ENCODE measurements at places on chromosomes 2 and 18. TPM values are rescaled to one million over a fixed set of nuclear protein-coding genes. Genes with fewer than 3 reads are reported as not detected.

Gene FAP
- polyA plus RNA-seq: 10.1 TPM

Gene KLHL41
- polyA plus RNA-seq: 2.3 TPM

Gene RAX
- not detected for polyA plus RNA-seq

Gene VIL1
- 32.8 TPM for polyA plus RNA-seq

Gene ZNF521
- 41.0 TPM for polyA plus RNA-seq

Gene AMER3
- polyA plus RNA-seq: not detected

Gene IL1A
- polyA plus RNA-seq: not detected

Gene ASB18
- not detected for polyA plus RNA-seq

Gene HJURP
- polyA plus RNA-seq: 24.9 TPM

Gene TSPYL6
- polyA plus RNA-seq: not detected

Gene CYRIA
- 2.2 TPM for polyA plus RNA-seq

Gene ABCG8
- polyA plus RNA-seq: 1.3 TPM

Gene ANAPC1
- polyA plus RNA-seq: 37.7 TPM

Gene TMSB10
- 1,861 TPM for polyA plus RNA-seq

Gene ASXL3
- polyA plus RNA-seq: 7.9 TPM

Gene DNAH6
- polyA plus RNA-seq: 3.7 TPM

Gene TEX44
- not detected for polyA plus RNA-seq

Gene C2orf76
- polyA plus RNA-seq: 17.7 TPM

Gene ARHGAP28
- 68.4 TPM for polyA plus RNA-seq

Gene PTH2R
- 56.2 TPM for polyA plus RNA-seq

Gene LRRC30
- not detected for polyA plus RNA-seq

Gene RGPD4
- not detected for polyA plus RNA-seq

Gene PSTPIP2
- polyA plus RNA-seq: 15.9 TPM

Gene MYOM1
- polyA plus RNA-seq: 7.8 TPM

Gene TTC31
- 34.1 TPM for polyA plus RNA-seq

Gene TPO
- not detected for polyA plus RNA-seq

Gene SLC30A3
- 10.8 TPM for polyA plus RNA-seq

Gene MARS2
- polyA plus RNA-seq: 7.6 TPM

Gene CFAP53
- polyA plus RNA-seq: 3.8 TPM

Gene RESP18
- polyA plus RNA-seq: not detected

Gene IL1RL2
- polyA plus RNA-seq: 1.4 TPM

Gene SIX3
- polyA plus RNA-seq: not detected

Gene MTLN
- 21.9 TPM for polyA plus RNA-seq

Gene CHN1
- polyA plus RNA-seq: 27.8 TPM

Gene DNAH7
- 6.1 TPM for polyA plus RNA-seq

Gene SERPINB5
- polyA plus RNA-seq: not detected

Gene MYO3B
- polyA plus RNA-seq: 6.7 TPM

Gene ARHGAP25
- 7.0 TPM for polyA plus RNA-seq

Gene CTDSP1
- polyA plus RNA-seq: 174 TPM

Gene TCF23
- polyA plus RNA-seq: 0.50 TPM

Gene GRB14
- polyA plus RNA-seq: 44.8 TPM

Gene RIOK3
- 57.0 TPM for polyA plus RNA-seq

Gene BMP10
- polyA plus RNA-seq: not detected

Gene LOXHD1
- polyA plus RNA-seq: 0.78 TPM

Gene HTR2B
- polyA plus RNA-seq: 10.3 TPM

Gene RAPGEF4
- polyA plus RNA-seq: 7.9 TPM

Data from renal pelvis (tissue), 12 donors.